ENCODE measurements at places on chromosomes 13 and 19.

DNA sequence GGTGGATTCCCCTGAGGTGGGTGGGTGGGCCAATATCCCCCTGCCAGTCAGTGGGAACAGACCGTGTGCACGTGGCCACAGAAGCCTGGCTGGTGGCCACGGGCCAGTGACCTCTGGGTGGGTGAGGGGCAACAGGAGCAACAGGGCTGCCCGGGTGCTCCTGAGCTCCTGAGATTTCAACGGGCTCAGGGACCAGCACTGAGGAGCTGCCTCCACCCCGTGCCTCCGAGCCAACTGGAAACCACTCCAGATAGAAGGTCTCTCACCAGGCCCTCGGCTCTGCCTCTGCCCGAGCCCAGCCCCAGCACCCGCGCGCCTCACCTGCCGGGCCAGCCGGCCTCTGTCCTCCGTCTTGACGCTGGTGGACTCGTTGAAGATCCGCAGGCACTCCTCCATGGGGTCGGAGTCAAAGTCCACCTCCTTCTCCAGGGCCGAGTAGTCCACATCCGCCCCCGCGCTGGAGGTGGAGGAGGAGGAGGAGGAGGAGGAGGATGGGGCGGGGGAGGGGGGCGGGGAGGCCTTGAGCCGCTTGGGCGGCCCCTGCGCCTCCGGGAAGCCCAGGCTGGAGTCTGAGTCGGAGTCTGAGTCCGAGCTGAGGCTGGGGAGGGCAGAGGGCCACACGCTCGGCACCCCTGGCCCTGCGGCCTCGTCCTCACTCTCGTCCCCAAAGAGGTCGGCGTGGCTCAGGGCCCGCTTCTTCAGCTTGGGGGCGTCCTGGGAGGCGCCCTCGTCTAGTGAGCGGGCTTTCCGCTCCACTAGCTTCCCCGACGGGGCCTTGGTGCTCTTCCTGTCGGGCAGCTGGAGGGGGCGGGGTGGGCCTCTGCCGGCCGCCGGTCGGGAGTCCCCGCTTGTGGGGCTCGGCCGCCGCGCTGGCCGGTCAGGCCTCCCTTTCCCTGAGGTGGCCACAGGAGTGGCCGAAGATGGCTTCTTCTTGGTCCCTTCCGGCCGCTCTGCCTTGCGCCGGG, 14.8 kb upstream of the ATP8B3 start:
- no peak for DNase-seq

- peak; percentile 19 for DNase-seq
Observed at GRCh38 chr13:47598340-47598911, 402.6 kb downstream of the SUCLA2 start.

DNA sequence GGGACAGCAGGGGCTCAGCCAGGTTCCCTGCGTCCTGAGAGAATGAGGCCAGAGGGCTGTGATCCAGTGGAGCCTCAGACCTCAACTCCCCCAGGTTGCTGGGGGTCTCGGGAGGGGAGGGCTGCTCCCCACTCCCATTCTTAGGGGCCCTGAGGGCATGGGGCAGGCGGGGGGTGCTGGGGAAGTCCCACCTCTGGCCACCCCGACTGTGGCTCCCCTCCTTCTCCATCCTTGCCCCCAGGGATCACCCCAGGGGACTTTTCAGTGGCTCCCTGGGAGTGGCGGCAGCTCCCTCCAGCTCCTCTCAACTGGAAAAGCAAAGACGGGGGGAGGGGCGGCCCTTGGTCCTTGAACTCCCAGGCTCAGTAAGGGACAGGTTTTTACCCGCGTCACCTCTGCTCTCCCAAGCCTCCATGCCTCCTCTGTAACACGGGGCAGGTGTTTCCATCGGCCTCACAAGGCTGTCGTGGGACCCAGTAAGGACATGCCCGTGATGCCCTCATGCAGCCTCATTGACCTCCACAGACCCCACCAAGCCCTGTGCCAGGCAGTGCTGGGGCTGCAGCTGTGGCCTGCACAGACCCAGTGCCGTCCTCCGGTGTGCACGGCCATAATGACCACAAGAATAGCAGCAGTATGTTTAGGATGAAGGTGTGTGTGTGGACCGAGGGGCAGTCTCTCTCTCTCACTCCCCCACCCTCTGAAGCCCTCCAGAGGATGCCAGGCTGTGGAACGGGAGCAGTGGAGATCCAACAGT, 11.6 kb upstream of the TOMM40 start:
- no peak for DNase-seq

- no peak for DNase-seq
Observed at GRCh38 chr19:35397064-35397463, 26.2 kb downstream of the GPR42 start.

DNA sequence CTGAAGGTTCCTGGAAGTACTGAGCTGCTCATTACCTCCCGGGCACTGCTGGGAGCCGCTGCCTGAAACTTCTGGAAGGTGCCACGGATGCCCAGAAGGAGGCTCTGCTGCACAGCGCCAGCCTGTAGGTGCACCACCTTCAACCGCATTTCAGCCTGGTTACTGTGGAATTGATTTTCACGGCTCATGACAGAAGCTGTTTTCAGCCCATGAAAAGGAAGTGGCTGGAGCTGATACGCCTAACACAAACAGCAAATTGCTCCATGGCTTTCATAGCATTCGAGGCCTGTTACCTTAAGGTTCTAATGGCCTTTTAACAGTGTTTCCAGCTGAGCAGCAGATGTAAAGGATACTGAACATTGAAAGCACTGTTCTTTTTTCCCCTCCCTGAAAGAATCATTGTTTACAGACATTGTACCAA, 22.0 kb downstream of the GPC6 start:
- DNase-seq, result no peak

GRCh38 chr13:60467098-60467497, 70.1 kb downstream of the TDRD3 start:
- no peak for DNase-seq

- DNase-seq, result no peak
Observed at GRCh38 chr19:22893855-22894270, 61.8 kb downstream of the ZNF723 start.

- peak; percentile 21 for DNase-seq
Observed at GRCh38 chr13:40023595-40024203, 368.2 kb downstream of the COG6 start.

DNA sequence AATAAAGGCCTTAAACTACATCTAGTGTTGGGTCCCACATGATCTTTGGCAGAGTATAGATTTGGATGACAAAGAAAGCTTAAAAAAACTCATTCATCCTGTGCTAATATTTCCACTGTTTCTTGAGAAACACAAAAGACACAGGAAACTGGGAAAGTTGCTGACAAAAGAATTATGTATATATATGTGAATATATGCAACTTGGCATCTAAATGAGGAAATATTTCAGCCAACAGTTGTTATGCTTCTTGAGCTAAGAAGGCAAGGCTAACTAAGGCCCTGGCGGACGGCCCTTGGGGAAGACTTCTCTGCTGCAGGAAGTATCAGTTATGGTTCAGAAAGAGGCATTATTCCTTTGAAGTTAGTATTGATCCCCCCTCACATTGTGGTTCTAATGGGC, 491.8 kb downstream of the DIAPH3 start:
- DNase-seq, result no peak

- no peak for DNase-seq
Observed at GRCh38 chr13:52428295-52428694, 22.1 kb downstream of the VPS36 start.

- no peak for DNase-seq
Observed at GRCh38 chr13:79455331-79455730, 25.6 kb upstream of the NDFIP2 start.

DNA sequence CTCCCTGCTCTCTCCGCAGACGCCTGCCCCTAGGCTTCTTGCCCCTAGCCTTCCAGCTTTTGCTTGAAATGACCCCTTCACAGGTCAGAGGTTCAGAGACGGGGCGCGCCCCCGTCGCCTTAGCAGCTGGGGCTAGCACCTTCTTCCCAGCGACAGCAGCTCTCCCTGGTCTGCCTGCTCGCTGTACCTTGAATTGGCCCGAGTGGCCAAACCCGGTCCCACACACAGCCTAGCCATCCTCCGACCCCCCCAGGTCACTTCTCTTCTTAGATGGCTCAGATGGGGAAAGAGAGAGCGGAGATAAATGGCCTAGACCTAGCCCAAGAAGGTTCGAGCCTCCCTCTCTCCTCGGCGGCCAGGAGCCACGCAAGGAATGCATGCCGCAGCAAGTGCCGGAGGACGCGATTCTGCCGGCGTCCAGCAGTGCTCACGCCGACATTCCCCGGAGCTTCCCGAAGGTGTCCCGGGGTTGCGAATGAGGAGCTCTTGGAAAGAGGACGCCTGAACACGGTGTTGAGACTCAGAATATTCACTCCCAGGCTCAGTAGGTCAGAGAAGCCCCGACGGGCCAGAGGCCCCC, 1.3 kb downstream of the CDX2 start:
- DNase-seq, result no peak

DNA sequence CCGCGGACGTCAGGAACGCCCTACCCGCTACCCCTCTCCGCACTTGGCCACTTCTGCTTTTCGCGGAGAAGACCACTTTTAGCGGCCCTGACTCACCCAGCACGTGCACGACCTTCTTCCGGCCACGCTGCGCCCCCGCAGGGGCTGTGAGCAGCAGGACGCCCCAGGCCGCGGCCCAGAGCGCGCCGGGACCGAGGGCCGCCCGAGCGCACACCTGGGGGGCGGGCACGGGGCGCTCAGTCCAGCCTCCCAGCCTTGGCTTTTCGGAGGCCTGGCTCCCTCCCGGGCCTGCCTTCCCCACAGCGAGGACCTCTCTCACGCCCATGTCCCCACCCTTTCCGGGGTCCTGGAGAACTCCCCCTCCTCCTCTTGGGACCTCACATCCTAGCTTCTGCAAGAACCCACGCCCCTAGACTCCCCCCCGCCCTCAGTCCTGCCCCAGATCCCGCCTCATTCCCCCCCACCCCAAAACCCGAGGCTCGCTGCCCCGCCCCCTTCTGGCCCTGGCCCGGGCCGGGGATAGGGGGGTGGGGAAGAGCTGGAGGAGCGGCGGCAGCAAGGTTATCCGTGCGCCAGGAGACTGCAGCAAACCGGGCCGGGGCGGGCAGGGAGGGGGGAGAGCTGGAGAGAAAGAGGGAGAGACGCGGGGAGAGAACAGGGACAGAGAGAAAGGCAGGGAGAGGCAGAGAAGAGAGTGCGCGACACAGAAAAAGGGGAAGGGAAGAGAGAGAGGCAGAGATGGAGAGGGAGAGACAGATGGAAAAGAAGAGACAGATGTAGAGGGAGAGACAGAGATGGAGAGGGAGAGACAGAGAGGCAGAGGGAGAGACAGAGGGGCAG, 11.5 kb downstream of the TM6SF2 start:
- DNase-seq, result no peak
